Activated T-helper 2 cell treated with anti-CD3 and anti-CD28 coated beads, Interferon-gamma antibody, Interleukin-2, Interleukin-4, amounts not matched to agents 10 μg/mL and 5 μg/mL and 100 μg/mL, durations not matched to agents 14 hours and 24 hours and 36 hours (primary cell): ENCODE measurements at places on chromosomes 1 and 21.

- no peak overlapping the region for H3K4me3 ChIP-seq
- no peaks in the 10 kb centered on the region for H3K36me3 ChIP-seq
- no peak for DNase-seq
- H3K27me3 ChIP-seq: peaks cover 45% of the 10 kb centered on the region
- H3K4me1 ChIP-seq: no peaks in the 10 kb centered on the region
These were observed 30.7 kb upstream of the CD34 start for GRCh38 chr1:207941665-207942064.

DNA sequence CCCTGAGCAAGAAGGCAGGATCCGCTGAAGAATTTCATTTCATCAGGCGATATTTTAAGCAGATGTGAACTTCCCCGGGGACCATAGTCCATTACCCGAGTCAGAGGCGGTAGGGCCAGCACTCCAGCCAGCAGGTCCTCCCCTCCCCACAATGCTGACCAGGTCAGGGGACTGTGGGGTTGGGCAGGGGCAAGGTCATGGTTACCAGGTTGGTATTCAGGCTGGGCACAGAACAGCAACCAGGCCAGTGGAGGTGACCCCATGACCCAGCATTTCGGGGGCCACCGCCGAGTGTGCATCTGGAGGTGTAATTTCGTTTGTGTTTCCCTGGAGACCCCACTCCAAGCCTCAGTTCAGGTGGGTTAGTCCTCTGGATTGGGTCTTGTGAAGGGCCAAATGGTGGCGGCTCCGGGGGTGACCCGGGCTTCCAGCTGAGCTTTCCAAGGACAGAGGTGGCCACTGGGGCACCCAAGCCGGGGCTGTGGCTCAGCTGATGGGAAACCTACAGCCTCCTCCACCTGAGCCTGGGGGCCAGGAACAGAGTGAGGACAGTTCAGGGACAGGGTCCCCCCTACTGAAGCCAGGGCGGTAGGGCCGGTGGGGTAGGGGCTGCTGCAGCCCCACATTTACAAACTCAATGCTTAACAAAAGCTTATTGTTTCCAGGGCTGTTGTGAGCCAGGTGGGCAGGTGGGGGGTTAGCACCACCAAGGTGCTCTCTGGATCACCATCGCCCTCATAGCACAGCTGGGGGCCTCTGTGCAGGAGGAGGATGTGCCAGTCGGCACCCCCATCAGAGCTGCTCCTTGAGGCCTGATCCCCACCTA, 2.8 kb downstream of the PRDM16 start:
- peaks cover 1% of the 10 kb centered on the region for H3K4me1 ChIP-seq
- H3K4me3 ChIP-seq: no peak overlapping the region

DNA sequence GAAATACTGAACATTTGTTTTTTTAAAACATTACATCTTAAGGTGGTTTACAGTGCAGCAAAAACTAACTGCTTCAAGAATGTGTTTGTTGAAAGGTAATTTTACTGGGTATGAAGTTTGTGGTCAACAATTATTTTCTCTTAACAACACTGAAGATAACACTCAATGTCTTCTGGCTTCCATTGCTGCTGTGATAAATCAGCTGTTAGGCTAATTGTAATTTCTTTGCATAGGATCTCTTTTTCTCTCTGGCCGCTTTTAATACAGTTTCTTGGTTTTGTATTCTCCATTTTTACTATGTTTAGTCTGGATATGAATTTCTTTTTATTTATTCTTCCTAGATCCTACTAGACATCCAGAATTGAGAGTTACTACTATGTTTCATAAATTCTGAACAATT, 44.9 kb downstream of the DOCK7 start:
- no peak overlapping the region for H3K27ac ChIP-seq
- H3K4me1 ChIP-seq: no peaks in the 10 kb centered on the region
- no peak overlapping the region for H3K4me3 ChIP-seq
- no peaks in the 10 kb centered on the region for H3K36me3 ChIP-seq
- H3K27me3 ChIP-seq: no peaks in the 10 kb centered on the region

DNA sequence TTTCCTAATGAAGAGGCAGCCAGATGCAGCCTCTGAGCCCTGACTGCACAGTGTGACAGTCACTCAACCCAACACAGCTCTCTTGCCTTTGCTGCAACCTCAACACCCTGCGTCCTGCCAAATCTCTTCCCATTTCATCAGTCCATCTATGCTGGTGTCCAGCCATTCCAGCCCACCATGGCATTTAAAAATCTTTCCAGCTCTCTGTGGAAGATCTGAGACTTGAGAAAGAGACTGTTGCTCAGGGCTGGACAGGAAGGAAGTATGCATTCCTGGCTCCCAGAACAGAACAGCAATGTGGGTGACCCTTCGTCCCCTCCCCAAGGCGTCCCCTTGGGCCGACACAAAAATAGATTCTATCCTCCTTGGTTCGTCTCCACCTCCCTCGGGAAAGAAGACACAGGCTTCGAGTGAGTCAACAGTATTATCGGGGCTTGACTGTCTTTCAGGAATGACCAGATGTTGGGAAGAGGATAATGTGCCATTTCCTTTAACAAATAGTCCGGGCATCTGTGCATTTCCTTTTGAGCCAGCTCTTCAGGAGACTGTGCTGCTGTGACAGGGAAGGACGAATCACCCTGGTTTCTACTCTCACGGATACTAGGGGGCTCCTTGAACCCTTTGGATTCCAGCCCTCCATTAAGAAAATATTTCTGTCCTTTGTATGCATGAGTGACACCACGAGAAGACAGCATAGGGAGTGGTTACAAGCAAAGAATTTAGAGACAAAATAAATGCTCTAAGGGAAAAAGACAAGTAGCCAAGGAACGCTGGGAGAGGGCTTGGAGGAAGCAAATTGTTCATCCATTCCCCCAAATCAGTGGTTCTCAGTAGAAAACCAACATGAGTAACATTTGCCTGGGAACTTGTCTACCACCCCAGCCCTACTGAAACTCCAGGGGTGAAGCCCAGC, 111.4 kb upstream of the CDC42BPA start:
- no peaks in the 10 kb centered on the region for H3K36me3 ChIP-seq
- H3K27me3 ChIP-seq: no peaks in the 10 kb centered on the region
- no peak overlapping the region for H3K27ac ChIP-seq
- DNase-seq: no peak
- H3K4me3 ChIP-seq: no peak overlapping the region
- peaks cover 1% of the 10 kb centered on the region for H3K4me1 ChIP-seq

- peaks cover 4% of the 10 kb centered on the region for H3K36me3 ChIP-seq
- H3K27ac ChIP-seq: no peak overlapping the region
- DNase-seq: no peak
- H3K27me3 ChIP-seq: peaks cover 22% of the 10 kb centered on the region
- no peak overlapping the region for H3K4me3 ChIP-seq
These were observed 44.8 kb downstream of the GIPC2 start for GRCh38 chr1:78090472-78091133.

DNA sequence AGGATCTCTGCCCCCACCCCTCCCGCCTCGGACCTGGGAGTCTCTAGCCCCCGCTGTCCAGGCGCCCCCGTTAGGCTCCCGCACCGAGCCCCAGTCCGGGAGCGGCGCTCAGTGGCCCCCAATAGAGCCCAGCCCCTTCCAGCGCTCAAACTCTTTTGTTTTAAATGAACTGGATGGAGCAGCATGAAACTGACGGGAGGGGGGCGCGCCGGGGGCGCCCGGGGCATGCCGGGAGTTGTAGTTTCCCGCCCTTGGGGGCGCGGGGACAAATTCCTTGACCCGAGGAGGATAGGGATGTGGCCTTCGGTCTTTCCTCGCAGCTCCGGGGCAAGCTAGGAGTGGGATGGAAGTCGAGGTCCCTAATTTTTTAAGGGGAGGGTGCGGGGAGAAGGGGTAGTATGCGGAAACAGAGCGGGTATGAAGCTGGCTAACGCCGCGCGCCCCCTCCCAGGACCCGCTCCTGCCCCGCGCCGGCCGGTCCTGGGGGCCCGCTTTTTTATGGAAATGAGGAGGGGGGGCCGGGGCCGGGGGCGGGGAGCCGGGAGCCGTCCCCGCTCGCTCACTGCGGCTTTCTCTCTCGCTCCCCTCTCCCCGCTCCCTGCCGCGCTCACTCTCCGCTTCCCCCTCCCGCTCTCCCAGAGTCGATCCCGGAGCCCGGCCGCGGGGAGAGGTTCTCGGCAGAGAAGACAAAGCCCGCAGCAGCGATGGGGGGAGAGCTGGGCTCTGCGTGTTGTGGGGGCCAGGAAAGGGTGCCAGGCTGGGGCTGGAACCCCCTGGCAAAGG, at the start of gene MEX3A:
Gene MEX3A, minus strand, starts transcription at position 157 of the 783 bp plus-strand sequence. CDS start 467 bp downstream, outside the sequence.
- peak within 1 kb of the TSS; percentile 85 for H3K4me3 ChIP-seq
- peak; percentile 45 for DNase-seq
- H3K4me1 ChIP-seq: peaks cover 4% of the 10 kb centered on the region
- H3K27me3 ChIP-seq: peaks cover 74% of the 10 kb centered on the region
